Cardiac atrium fibroblast (primary cell): ENCODE measurements at places on chromosomes 5 and 9. TPM values are rescaled to one million over a fixed set of nuclear protein-coding genes. Genes with fewer than 3 reads are reported as not detected.

LCN10 gene
- total RNA-seq, result not detected in 2 replicates

SPINK1 gene
- total RNA-seq, result not detected in 2 replicates

TAS2R1 gene
- total RNA-seq, result not detected in 2 replicates

IFNA13 gene
- not detected in 2 replicates for total RNA-seq

CHD1 gene
- 17.3 and 20.3 TPM in 2 replicates for total RNA-seq

DPYSL3 gene
- total RNA-seq, result 36.6 and 58.2 TPM in 2 replicates

TAF11L10 gene
- not detected in 2 replicates for total RNA-seq

LPCAT1 gene
- 92.8 and 114 TPM in 2 replicates for total RNA-seq

TERT gene
- total RNA-seq, result not detected in 2 replicates

TPRN gene
- 5.8 and 7.2 TPM in 2 replicates for total RNA-seq

FABP6 gene
- not detected in 2 replicates for total RNA-seq

CEL gene
- total RNA-seq, result 0.16 and 0.36 TPM in 2 replicates

LMX1B gene
- not detected in 2 replicates for total RNA-seq

TLX3 gene
- not detected in 2 replicates for total RNA-seq

TMEM232 gene
- total RNA-seq, result 1.8 TPM in 1 of 2 replicates, not detected in the other

TNFSF15 gene
- total RNA-seq, result 0.16 TPM in 1 of 2 replicates, not detected in the other

FOXD4L4 gene
- total RNA-seq, result 0.97 TPM in 1 of 2 replicates, not detected in the other

NR5A1 gene
- total RNA-seq, result not detected in 2 replicates

MPDZ gene
- 26.9 and 28.0 TPM in 2 replicates for total RNA-seq

PDE6A gene
- total RNA-seq, result not detected in 2 replicates

SLC36A3 gene
- total RNA-seq, result not detected in 2 replicates
